ENCODE measurements at places on chromosomes 3 and 15. TPM values are rescaled to one million over a fixed set of nuclear protein-coding genes. Genes with fewer than 3 reads are reported as not detected.

DNA sequence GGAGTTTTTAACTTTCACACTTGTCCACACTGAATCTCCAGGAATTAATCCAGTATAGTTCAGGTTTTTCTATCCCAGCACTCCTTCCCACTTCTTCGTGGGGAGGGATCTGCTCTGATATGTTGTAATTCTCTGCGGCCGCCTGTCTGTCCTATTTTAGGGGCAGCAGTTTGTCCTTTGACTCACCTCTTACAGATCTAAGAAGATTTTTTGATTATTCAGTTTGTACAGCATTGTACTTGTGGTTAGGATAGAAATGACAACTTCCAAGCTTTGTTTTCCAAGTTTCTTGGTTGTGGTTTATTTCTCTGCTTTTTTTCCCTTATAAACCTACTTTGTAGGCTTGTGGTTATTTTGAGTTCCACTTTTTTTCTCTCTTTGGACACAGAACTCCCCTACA lies 601.7 kb downstream of the SI start:
- H3K36me3 ChIP-seq: no peaks in the 10 kb centered on the region
- no peak for DNase-seq
- H3K27ac ChIP-seq: no peak overlapping the region
- H3K4me1 ChIP-seq: no peaks in the 10 kb centered on the region
- no peak overlapping the region for H3K4me3 ChIP-seq

The CHRD gene
- 47.1 TPM for total RNA-seq

The CCR8 gene
- not detected for total RNA-seq

DNA sequence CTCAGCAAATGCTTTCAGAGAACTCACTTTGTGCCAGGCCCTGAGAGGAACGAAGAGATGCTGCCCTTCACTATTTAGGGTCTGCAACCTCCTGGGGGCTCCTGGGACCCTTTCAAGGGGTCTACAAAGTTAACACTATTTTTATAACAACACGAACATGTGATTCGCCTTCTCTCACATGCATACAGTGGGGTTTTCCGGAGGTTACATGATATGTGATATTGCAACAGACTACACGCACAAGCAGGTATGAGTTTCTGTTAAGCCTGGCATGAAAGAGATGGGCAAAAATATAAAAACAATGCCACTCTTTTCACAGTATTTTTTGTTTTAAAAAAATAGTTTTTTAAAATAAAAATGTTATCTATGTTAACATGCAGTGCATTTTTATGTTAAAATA lies 10.3 kb downstream of the STARD5 start:
- peaks cover 4% of the 10 kb centered on the region for H3K27me3 ChIP-seq
- H3K27ac ChIP-seq: no peak overlapping the region
- H3K36me3 ChIP-seq: peaks cover 4% of the 10 kb centered on the region
- DNase-seq: no peak
- no peaks in the 10 kb centered on the region for H3K4me1 ChIP-seq

The TRH gene
- total RNA-seq: 1.7 TPM

DNA sequence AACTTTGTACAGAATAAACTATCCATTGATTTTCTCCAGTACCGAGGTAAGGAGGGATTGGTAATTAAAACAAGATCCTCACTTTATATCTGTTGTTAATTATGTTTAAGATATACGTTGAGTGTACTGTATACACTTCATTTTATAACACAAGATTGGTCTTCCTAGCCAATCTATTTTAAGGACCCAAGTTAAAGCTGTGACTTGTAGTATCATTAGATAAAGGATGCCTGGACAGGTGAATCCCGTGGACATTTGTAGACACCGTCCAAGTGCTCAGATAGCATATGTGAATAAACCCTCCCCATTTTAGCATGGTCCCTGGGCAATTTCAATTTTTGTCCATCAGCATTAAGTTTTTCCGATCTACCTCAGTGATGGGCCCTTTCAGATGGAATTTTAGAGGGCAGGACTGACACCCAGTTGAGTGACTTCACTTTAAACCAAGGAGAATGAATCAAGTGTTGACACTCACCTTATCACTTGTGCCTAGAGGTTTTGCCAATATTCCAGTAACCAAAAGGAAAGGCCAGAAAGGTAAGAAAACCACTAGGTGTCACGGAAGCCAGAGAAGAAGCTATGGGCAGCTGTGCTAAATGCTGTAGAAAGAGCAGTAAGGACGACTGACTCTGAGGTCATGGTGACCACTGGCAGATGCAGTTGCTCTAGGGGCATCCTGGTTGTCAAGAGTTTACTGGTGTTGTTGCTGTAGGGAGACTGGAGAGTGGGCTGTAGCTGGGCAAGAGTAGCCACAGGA lies 9.2 kb downstream of the AHSG start:
- H3K27me3 ChIP-seq: peaks cover 2% of the 10 kb centered on the region
- no peaks in the 10 kb centered on the region for H3K36me3 ChIP-seq
- peaks cover 1% of the 10 kb centered on the region for H3K4me1 ChIP-seq
- DNase-seq: no peak
- no peak overlapping the region for H3K27ac ChIP-seq

The TGM5 gene
- not detected for total RNA-seq

DNA sequence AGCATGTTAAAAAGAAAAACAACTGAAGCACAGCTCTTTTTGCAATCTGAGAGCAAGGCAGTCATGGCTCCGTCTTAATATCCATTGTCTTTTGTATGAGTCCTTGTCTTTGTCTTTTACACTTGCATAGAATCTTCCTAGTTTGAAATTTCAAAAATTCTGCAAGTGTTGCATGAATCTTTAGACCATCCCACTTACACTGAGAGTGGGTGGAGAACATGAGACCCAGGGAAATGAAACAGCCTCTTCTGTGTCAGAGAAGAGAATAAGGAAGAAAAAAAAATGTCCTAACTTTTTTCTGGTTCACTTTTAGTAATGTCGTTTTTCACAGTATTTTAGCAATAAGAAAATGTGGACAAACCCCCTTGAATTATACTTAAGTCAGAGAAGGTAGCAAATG lies 12.1 kb upstream of the DCLK3 start:
- H3K36me3 ChIP-seq: no peaks in the 10 kb centered on the region
- no peaks in the 10 kb centered on the region for H3K27me3 ChIP-seq
- no peaks in the 10 kb centered on the region for H3K4me1 ChIP-seq
- DNase-seq: no peak
- H3K4me3 ChIP-seq: no peak overlapping the region

DNA sequence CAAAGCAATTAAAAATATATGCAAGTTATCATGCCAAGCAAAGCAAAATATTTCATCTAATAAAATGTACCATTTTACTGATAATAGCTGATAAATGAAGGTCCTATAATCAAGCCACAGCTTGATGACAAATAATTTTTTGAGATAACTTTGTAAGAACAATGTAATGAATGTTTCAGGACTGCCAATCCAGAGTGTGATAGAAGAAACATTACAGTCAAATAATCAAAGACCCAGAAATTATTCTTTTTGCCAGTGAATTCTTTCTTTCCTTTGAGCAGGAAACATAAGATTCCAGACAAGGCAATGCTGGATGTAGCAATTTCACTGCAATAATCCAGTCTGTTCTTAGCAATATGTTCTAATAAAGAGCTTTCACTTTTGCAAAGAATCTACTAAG lies 556.1 kb downstream of the PLOD2 start:
- H3K27me3 ChIP-seq: no peaks in the 10 kb centered on the region
- no peak overlapping the region for H3K4me3 ChIP-seq
- no peaks in the 10 kb centered on the region for H3K36me3 ChIP-seq
- H3K4me1 ChIP-seq: no peaks in the 10 kb centered on the region
- no peak for DNase-seq

All from glutamatergic neuron (in vitro differentiated cells).